ENCODE measurements at places on chromosomes 16 and 17.

GRCh38 chr17:16440901-16441629 is 25.7 kb downstream of the TRPV2 start:
- DNase-seq, result no peak

DNA sequence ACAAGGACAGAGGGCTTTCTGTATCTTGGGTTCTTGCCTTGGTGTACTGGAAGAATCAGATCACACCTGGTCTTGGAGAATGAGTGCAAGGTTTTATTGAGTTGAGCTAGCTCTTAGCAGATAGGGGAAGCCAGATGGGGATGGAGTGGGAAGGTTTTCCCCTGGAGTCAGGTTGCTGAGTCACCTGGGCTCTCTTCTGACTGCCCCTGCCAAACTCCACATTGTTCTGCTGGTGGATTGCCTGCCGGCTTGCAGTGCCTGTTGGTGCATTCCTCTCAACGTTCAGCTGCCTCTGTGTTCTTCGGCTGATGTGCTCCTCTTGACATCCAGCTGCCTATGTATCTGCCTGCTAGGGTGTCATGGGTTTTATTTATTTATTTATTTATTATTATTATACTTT is 1431.1 kb downstream of the CDH8 start:
- no peak for DNase-seq

- peak; percentile 48 for DNase-seq
Observed at GRCh38 chr17:9239793-9240658, 218.7 kb downstream of the NTN1 start.

GRCh38 chr17:49343273-49343672 is 18.8 kb downstream of the ZNF652 start:
- no peak for DNase-seq

DNA sequence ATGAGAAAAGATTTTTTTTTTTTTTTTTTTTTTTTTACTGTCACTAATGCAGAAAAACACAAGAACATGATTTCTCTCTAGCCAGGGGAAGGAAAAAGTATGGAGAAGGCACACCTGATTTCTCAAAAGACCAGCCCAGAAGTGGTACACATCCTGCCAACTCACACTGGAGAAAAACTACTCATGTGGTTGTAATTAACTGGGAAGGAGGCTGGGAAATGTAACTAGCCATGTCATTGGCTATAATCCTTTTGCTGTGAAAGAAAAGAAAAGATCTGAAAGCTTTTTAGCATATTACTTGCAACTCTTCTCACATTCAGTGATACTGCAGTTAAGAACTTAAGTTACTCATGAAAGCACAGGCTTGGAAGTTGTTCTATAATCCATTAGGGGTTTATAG is 195.9 kb upstream of the PMFBP1 start:
- DNase-seq, result no peak
